ENCODE measurements at places on chromosomes 2 and 18. TPM values are rescaled to one million over a fixed set of nuclear protein-coding genes. Genes with fewer than 3 reads are reported as not detected.

RAB31 gene
- polyA plus RNA-seq = 32.1 TPM

DNAH6 gene
- 2.2 TPM for polyA plus RNA-seq

DNA sequence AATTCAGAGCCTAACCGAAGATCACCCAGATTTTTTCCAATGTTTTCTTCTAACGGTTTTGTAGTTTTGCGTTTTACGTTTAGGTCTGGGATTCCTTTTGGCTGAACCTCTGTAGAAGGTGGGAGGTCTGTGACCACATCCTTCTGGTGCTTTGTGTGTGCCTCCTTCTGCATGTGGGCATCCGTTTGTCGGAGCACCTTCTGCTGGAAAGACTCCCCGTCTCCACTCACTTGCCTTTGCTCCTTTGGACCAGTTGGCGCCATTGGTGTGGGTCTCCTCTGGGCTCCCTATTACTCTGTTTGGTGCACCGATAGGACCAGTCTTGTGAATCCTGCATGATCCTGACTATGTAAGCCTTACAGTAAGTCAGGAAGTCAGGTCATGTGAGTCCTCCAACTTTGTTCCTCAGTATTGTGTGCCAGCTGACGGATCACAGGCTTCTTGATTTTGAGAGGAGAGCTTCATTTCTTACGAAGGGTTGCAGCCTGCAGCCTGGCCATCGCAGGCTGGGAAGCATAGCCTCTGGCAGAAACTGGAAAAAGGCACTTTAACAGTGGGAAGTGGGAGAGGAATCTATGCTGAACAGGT lies 13.6 kb downstream of the AQP12A start:
- no peak for DNase-seq

DNA sequence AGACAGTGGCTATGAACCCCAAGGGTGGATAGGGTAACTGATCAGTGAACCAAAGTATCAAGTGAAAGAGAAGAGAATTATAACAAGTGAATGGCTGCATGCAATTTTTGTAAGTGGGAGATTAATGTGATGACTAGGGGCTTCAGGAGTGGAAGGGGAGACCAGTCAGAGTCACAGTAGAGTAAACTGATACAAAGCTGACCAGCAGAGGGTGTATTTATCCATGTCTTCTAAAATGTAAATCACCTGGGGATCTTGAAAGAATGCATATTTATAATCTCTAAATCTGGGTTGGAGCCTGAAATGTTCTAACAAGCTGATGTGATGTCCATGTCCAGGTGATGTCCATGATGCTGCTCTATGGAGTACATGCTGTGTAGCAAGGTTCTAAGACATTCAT lies 1351.3 kb upstream of the CHAC2 start:
- DNase-seq = no peak

GRCh38 chr2:186496401-186496800 lies 10.3 kb downstream of the ZC3H15 start:
- DNase-seq = no peak

DNA sequence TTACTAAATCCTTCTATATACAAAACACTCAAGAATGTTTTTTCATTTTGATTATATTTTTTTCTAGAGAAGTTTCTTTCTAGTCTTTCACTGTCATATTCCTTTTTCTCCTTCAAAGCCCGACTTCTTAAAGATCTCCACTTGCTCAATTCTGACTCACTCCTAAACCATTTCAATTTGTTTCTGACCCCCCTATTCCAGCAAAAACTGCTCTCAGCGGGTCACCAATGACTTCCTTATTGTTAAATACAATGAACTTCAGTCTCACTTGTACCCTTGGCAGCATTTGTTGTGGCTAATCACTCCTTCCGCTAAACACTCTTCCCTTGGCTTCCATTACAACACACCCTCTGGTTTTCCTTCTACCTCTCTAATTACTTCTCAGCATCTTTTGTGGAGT lies 111.1 kb upstream of the RBBP8 start:
- no peak for DNase-seq

DNA sequence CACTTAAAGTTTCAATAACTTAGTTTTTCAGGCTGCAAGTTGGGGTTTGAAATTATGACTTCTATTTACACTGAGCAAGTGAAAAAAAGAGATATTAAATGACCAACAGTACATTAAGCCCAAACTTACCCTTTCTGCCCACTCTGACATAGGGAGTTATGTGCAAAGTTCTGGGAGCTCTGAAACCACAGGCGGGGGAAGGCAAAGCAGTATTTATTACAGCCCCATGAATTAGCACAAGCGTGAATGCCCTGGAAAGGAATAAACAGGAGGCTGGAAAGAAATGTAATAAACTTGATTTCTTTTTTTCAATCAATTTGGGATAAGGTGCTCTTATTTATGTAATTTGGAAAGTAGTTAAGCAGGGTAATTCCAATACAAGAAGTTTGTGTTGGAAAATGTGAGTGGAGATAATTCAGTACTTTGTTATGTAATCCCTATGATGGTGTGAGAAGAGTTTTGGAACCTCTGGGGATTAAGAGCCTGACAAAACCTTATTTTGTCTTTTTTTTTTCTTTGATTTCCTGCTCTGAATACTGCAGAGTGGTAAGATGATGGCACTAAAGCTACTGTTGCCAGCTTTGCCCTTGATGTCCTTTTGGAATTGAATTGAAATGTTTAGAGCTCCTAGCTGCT lies 351.5 kb downstream of the ARHGAP15 start:
- DNase-seq = no peak

GRCh38 chr2:118801151-118801550 lies 46.3 kb downstream of the EN1 start:
- DNase-seq = no peak

GRCh38 chr18:57208047-57208446 lies 61.2 kb downstream of the BOD1L2 start:
- DNase-seq = no peak

GRCh38 chr18:24027156-24027827 lies 12.7 kb downstream of the TTC39C start:
- no peak for DNase-seq
